Brain (organoid and tissue), 16 donors: ENCODE measurements at places on chromosomes 13 and 19. TPM values are rescaled to one million over a fixed set of nuclear protein-coding genes. Genes with fewer than 3 reads are reported as not detected.
A peak's percentile ranks its signal among the peaks of the same experiment; 100 is the strongest.

- peak; percentile 52 for DNase-seq
Observed at GRCh38 chr19:41541990-41542584, 33.9 kb upstream of the CEACAM21 start.

Gene ZNF575
- 4.1 TPM for polyA plus RNA-seq

DNA sequence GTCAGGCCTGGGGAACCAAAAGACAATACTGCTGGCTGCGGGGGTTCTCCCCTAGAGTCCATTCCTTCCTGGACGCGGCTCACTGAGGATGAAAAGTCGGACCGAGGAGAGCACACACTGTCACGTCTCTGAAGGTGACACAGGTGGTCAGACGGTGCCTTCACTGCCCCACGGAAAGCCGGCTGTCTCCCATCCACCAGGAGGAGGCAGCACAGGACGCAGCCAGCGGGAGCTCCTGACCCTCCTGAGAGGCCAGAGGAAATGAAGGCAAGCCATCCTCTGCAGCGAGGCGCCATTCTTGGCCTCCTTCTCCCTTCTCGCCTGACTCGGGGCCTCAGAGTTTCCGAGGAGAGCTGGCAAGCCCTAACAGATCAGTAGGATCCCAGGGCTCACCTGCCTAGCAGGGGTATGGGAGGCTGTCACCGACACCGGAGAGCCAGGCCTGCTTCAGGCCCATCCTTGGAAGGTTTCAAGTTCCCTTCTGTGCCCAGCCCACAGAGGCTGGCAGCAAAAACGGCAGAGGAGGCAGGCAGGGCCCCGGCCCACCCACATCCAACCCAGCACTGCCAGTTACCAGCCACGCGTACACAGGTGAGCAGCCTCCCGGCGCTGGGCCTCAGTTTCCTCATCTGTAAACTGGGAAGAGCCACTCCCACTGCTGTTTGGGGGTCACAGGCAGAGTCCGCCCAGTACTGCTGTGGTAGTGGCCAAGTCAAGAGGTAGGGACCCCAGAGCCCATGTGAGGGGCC, 4.5 kb downstream of the REXO1 start:
- DNase-seq: no peak

GRCh38 chr13:55087085-55087484, 2053.6 kb upstream of the PRR20A start:
- DNase-seq: no peak

DNA sequence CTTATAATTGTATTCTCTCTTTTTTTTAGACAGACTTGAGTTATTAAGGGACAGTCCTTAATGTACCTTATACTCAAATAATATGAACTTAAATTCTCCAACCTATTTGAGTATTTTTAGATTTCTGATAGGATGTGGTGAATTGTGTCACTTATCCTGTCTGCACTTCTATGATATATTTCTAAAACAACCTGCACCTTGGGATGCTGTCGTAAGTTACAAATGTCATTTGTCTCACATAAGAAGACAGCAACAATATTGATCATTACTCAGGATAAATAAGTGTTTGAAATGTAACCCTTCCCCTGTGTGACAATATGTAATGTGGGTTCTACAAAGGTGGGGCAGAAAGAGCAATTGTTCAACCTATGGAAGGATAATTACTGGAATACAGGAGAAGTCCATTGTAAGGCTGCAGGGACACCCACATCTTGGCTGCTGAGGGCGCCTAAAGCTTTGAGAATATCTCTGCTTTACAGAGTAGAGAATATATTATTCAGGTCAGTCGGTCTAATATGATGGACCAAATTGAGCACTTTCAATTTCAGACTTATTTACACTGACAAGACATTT, 236.9 kb upstream of the PRR20A start:
- DNase-seq: no peak

GRCh38 chr13:21980049-21980448, 309.2 kb downstream of the FGF9 start:
- no peak for DNase-seq

Gene ZNF599
- 7.4 TPM for polyA plus RNA-seq

DNA sequence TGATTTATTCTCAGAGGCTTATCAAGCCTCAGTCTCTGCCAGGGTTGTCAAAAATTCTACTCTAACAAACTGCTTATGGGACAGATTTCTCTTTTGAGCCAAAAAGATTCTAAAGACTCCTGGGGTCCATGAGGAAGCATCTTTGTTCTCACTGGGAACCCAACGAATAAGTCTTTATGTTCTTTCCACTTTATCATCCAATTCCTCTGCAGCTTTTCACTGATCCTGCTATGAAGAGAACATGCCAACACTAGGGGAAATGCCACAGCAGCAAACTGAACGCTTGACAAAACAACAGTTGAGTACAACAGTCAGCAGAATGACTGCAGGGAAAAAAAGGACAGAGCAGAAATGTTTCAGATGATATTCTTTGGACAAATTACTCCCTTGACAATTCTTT, 22.2 kb downstream of the DCLK1 start:
- DNase-seq: peak; percentile 41

GRCh38 chr13:52345048-52345447, 60.9 kb downstream of the THSD1 start:
- DNase-seq: no peak

Gene PSG2
- polyA plus RNA-seq: not detected
